ENCODE measurements at places on chromosomes 2 and 18. TPM values are rescaled to one million over a fixed set of nuclear protein-coding genes. Genes with fewer than 3 reads are reported as not detected.

AFG3L2 gene
- 60.0 TPM for total RNA-seq

FN1 gene
- 453 TPM for total RNA-seq

CCDC148 gene
- not detected for total RNA-seq

GRCh38 chr18:38883111-38883510 lies 1317.5 kb upstream of the CELF4 start:
- no peak for DNase-seq

GRCh38 chr2:64396551-64396950 lies 57.4 kb upstream of the LGALSL start:
- DNase-seq: no peak

DNA sequence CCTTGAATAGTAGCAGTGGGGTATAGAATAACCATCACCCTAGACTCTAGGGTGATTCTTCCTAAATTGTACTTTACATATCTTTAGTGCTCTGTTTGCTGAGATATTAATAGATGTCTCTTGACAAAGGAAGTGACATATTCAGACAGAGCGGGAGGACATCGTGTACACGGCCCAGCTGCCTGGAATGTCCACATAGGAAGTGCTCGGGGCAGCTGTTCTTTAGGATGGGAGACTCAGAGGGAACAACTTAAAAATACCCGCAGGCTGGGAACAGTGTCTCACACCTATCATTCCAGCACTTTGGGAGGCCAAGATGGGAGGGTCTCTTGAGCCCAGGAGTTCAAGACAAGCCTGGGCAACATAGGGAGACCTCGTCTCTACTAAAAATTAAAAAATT lies 206.1 kb downstream of the FAM210A start:
- DNase-seq: no peak

GRCh38 chr2:220424561-220424960 lies 797.1 kb downstream of the SLC4A3 start:
- DNase-seq: no peak
